ENCODE measurements at places on chromosomes 5 and 9. TPM values are rescaled to one million over a fixed set of nuclear protein-coding genes. Genes with fewer than 3 reads are reported as not detected.

DNA sequence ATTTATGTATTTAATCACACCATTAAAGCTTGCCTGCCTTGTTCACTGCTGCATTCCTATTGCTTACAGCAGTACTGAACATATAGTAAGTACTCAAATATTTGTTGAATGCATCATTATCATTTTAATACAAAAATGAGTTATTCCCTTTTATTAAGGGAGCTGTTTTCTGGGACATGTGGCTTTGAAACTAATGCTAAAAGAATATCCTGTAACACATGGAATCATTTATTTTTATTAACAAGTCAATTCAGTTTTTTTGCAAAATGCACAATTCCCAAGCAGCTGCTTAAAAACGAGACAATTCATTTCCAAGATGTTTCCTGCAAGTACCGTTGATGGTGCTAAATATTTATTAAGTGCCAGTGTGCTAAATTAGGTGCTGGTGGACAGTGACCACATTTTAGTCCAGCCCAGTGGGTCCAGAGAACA, 148.3 kb upstream of the NR3C1 start:
- no peak for DNase-seq

The AQP3 gene
- total RNA-seq = 13.6 TPM

The GPR151 gene
- not detected for total RNA-seq

The ZBED3 gene
- 7.8 TPM for total RNA-seq

The GZMA gene
- 1.5 TPM for total RNA-seq

The HARS2 gene
- 27.8 TPM for total RNA-seq

The TAF11L5 gene
- total RNA-seq = not detected

The SGTB gene
- total RNA-seq = 7.1 TPM

The RNF183 gene
- total RNA-seq = not detected

DNA sequence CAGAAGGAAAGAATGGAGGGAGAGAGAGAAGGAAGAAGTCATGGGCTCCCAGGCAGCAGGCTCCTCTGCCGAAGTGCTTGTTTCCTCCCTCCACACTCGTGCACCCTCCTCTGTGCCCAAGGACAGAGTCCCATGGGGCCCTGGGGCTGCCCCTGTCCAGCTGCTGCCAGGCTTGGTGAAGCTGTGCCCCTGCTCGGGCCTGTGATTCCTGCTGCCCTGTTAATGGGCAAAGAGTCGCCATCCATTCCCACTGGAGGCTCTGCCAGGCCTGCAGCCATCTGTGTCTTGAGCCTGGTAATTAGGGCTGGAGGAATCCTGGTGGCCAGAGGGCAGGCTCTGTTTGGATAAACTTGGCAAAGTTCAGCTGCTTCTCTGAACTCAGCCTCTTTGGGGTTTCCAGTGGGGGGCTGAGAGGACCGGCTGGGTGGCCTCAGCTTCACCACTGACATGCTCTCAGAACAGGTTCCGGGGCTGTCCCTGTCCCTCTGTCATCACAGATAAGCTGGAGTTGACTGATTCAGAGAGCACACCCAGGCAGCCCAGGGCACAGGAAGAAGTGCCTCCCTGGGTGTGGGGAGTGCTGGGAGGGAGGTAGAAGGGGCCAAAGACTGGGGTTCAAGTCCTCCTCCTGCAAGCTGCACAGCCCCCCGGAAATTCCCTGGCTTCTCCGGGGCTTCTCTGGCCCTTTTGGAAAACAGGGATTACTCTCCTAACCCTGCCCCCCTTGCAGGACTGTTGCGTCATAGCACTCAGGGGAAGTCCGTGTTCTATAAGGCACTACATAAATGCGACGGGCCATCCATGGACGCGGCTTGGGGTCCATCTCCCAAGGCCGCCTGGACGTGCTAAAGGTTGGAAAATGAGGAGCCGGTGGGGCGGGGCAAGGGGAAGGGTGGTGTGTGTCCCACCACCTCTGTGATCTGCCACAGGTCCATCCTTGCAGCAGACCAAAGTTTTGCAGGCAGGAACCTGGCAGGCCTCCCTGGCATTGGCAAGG, 154.8 kb downstream of the PAX5 start:
- no peak for DNase-seq

- no peak for DNase-seq
These were observed 162.8 kb downstream of the KCTD16 start for GRCh38 chr5:144333336-144333920.

The CDO1 gene
- total RNA-seq = 6.8 TPM

Measured in left ventricle myocardium inferior (tissue), 1 donor.